ENCODE measurements at places on chromosomes 1 and 21.
A peak's percentile ranks its signal among the peaks of the same experiment; 100 is the strongest.

GRCh38 chr1:50877641-50878040 lies 82.4 kb downstream of the FAF1 start:
- DNase-seq, result no peak

DNA sequence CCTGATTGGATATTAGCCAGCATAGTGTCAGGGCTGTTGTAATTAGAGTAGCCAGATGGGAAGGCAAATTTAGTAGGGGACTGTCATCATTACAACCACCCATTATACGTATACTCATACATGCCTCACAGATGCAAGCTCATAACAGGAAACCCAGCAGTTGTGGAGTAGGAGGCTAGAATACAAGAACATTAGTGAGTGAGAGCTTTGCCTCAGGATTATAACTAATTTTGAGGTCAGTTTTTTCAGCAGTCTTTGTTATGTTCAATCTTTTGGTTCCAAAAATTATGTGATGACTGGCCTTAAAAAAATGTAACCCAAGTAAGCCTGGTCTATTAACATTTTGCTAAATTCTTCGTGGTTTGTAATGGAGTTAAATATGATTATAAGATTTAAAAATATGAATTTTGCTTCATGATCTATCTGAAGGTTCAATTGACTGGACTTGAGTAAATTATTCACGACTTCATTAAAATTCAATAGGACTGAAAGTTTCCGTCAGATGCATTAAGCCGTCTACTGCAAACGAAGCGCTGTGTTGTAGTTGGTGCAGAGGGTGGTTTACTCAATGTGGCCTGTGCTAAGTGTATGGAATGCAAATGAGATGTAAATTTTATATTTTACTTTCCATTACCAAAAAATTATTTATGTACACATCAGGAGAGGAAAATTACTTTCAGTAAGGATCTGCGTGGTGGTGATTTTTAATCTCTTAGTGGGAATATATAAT lies 48.8 kb downstream of the KCNK1 start:
- DNase-seq, result no peak

DNA sequence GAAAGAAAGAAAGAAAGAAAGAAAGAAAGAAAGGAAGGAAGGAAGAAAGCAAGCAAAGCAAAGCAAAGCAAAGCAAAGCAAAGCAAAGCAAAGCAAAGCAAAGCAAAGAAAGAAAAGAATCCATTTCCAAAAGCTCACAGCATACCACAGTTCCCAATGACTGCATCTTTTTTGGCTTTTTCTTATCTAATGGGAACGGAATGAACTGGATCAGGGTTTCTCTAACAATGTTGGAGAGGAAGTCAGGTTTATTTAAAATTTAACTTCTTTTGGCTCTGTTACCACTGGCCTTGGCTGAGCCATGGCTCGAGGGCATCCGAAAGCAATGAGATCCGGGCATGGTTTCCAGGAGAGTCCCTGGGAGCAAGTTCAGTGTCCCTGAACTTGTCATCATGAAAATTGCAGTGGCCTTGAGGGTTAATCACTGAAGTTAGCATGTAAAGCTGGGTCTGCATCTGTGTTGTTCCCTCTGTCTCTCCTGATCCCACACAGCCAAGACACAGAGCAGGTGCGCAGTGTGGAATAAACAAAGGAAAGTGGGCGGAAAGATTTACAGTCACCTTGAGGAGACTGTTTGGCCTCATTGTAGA lies 34.6 kb upstream of the CTPS1 start:
- DNase-seq, result no peak

DNA sequence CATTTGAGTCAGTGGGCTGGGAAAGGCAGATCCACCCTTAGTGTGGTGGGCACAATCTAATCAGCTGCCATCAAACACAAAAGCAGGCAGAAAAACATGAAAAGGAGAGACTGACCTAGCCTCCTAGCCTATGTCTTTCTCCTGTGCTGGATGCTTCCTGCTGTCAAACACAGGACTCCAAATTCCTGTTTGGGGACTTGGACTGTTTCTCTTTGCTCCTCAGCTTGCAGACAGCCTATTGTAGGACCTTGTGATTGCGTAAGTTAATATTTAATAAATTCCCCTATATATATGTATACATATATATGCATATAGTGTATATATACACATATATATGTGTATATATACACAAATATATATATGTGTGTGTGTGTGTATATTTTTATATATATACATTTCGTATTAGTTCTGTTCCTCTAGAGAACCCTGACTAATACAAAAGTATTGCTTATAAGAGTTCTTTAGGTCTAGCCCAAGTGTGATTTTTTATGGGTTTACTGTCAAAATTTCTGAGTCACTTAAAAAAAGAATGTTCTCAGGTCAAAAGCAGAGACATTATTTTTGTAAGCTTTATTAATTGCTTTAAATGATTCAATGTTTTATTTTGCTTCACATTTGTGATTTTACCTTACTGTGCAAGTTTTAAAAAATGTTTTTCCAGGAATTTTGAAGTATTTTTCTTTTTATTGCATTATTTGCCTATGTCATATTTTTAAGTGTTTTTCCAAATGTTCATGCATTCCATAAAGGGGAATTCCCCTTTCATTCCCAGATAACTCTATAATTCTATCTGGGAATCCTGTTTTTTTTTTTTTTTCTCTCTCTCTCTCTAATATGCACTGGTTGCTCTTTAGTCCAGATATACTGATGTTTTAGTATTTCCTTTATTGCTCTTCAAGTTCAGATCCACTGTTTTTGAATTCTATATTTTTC lies 92.1 kb upstream of the ADAMTS5 start:
- DNase-seq, result no peak

GRCh38 chr1:11650331-11650991 lies 3.8 kb downstream of the FBXO2 start:
- peak; percentile 91 for DNase-seq

GRCh38 chr1:9284061-9284460 lies 8.6 kb upstream of the SPSB1 start:
- no peak for DNase-seq

DNA sequence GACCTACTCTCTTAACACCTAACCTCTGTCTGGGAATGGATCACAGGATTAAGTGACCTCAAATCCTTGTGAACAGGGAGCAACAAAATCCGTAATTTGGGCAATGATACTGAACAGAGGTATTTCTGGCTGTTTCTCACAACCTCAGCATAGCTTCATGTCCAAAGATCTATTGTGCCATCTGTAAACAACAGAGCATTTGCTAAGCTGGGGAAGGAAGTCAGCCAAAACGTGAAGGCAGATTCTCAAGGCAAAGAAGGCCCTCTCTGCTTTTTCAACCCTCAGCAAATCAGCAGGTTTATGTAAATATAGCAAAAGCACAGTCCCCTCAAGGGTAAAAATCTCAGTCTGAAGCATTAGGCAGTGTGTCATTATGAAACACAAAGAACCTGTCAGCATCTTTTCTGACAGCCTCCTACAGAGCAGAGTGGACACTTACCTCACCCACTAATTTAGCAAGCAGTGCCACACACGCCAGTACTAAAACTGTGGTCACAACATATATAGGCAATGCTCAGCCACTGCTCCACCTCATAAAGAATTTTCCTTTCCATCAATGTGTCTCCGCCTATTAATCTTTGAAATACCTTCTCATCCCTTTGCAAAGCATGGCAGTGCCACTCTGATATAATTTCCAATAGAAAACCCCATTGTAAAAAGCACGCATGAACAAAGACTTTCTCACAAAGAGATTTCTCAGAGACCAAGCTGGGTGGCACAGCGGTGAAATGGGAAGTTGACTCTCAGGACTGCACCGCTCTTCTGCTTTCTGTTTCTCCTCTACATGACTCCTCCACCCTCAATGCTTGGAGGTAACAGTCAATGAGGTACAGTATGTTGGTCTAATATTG lies 188.0 kb downstream of the RERE start:
- DNase-seq, result no peak

GRCh38 chr1:62954758-62955157 lies 170.8 kb downstream of the ATG4C start:
- DNase-seq, result no peak

GRCh38 chr1:45008516-45008915 lies 2.6 kb downstream of the HECTD3 start:
- DNase-seq, result no peak

- DNase-seq, result no peak
Measured at GRCh38 chr1:194624833-194625232, 1438.4 kb upstream of the B3GALT2 start.

DNA sequence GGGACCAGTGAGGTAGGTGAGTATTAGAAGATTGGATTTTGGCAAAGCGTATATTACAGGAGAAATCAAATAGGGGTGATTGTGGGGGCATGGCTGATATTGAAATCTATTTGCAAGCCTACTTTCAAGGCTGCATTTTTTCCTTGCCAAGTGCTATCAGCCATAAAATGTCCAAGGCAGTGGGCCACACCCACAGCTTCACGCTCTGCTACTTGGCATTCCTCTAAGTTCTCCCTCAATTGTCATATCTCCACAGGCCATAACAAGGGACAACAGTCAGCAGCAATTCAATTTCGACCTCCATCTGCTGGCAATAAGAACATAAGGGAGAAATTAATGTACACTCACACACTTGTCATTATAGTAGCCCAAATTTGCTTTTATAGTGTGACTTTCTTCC lies 667.1 kb upstream of the PKN2 start:
- DNase-seq, result no peak

- peak; percentile 85 for DNase-seq
Measured at GRCh38 chr1:24932284-24932683, 2.2 kb upstream of the RUNX3 start.

GRCh38 chr1:5312862-5313261 lies 658.5 kb downstream of the AJAP1 start:
- DNase-seq, result no peak

GRCh38 chr1:244665771-244666217 lies 12.9 kb downstream of the DESI2 start:
- no peak for DNase-seq

DNA sequence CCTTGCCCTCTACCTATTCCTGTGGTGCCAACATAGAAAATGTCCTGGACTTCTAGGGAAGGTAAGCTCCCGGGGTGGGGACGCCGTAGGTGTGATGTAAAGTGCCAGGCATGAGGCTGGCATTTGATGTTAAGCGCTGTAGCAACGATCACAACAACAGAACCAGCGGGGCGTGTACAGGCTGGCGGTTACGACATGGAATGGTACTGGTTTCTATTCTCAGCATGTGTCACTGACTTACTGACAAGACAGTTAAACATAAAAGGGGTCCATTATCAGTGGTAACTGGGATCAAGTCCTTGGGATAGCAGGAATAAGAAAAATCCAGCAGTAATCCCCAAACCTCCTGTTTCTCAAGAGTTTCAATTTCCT lies 58.9 kb downstream of the TGFBR3 start:
- DNase-seq, result no peak

- no peak for DNase-seq
Measured at GRCh38 chr1:160451859-160452232, 51.5 kb downstream of the VANGL2 start.

DNA sequence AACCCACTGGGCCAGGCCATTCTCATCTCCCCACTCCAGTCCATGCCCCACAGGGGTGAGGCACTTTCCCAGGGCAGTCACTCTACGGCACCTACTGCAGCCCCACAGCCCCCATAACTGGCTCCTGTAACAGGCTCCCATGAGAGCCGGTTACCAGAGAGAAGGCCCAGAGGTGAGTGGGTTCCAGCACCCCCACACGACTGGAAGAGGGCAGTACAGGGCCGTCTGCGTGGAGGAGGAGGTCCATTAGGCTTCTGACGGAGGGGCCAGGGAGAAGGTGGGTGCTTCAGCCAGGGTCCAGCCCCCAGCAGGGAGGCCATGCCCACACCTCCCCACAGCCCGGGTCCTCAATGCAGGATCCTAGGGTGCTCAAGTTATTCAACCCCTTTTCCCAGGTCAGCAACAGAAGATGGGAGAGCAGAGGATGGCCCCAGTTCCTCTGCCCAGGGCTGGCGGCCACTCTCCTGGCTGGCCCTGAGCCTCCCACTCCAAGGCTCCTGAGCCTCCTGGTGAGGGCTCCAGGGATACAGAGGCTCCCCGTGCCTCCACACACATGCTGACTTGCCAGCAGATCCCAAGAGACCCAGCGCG lies 1.6 kb downstream of the ACAP3 start:
- no peak for DNase-seq

DNA sequence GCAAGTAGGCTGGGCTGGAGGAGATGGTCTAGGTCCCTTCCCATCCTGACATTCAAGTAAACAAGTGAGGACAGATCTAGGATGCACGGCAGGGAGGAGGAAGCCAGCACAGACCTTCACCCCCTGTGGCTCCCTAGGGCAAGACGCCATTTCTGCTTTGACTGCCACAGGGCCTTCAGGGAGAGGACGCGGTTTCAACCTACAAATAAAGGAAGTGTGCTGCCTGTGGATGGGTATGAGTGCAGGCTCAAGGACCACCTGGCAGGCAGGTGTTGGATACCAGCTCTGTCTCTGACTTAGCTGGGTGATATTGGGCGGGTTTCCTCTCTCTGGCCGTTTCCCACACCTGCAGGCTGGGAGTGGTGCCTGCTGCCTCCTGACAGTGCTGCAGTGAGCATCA lies 16.2 kb downstream of the SLC2A1 start:
- no peak for DNase-seq

DNA sequence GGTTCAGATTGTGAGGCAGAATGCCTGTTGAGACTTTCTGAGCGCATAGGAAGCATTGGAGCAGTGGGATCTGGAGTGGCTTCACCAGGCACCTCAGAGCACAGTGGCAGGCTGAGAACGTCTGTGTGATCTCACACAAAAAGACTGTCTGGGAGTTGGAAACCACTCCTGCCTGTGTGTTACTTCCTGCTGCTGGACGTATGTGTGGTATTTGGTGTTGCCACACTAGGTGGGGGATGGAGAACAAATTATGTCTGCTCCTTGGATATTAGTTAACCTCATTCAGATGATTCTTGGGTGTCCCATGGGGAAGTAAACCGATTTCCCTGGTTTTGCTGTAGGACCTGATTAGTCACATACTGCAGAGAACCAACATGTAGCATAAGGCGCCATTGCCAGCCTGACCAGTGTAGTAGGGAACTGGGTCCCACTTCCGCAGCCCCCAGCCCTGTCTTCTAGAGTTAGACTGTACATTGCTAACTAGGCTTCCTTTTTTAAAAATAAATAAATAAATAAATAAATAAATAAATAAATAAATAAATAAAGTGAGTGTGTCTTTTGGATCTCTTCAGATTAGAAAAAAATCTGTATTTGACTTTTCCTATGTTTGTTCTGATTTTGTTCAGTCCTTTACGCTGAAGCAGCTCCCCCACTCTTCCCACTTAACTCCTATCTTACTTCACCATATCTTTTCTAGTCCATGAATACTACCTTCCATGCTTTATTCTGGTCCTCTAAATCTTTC lies 26.9 kb downstream of the UCK2 start:
- DNase-seq, result no peak

DNA sequence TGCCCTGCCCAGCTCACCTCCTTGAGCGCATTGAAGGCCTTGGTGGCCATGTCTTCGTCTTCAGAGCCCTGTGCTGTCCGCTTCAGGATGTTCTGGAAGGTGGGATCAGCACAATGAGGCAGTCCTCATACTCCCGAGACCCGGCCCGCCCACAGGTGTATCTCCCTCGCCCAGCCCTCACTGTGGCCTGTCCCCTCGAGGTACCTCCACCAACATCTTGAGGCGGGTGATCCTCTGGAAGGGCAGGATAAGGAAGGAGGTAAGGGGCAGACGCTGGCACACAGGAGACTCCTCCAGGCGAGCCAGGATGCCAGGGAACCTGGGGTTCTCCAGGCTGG lies 7.1 kb downstream of the ARHGEF19 start:
- no peak for DNase-seq

GRCh38 chr1:1003618-1004419 lies 3.9 kb upstream of the HES4 start:
- no peak for DNase-seq
